Naive B cell (primary cell): ENCODE measurements at places on chromosomes 16 and 17. TPM values are rescaled to one million over a fixed set of nuclear protein-coding genes. Genes with fewer than 3 reads are reported as not detected.

The NTN1 gene
- polyA plus RNA-seq: 0.05 TPM

The MAF gene
- not detected for polyA plus RNA-seq

The SLC16A13 gene
- 2.9 TPM for polyA plus RNA-seq

The TBC1D3 gene
- not detected for polyA plus RNA-seq
